ENCODE measurements at places on chromosomes 1 and 21. TPM values are rescaled to one million over a fixed set of nuclear protein-coding genes. Genes with fewer than 3 reads are reported as not detected.

Gene OR2M4
- total RNA-seq = not detected

Gene ATP1A4
- total RNA-seq = not detected

Gene DUSP10
- 4.3 TPM for total RNA-seq

Gene OR2L8
- not detected for total RNA-seq

Gene SPRR5
- not detected for total RNA-seq

Gene ADAM15
- total RNA-seq = 79.7 TPM

Gene HPCA
- 1.1 TPM for total RNA-seq

Gene SLC30A10
- total RNA-seq = 11.3 TPM

DNA sequence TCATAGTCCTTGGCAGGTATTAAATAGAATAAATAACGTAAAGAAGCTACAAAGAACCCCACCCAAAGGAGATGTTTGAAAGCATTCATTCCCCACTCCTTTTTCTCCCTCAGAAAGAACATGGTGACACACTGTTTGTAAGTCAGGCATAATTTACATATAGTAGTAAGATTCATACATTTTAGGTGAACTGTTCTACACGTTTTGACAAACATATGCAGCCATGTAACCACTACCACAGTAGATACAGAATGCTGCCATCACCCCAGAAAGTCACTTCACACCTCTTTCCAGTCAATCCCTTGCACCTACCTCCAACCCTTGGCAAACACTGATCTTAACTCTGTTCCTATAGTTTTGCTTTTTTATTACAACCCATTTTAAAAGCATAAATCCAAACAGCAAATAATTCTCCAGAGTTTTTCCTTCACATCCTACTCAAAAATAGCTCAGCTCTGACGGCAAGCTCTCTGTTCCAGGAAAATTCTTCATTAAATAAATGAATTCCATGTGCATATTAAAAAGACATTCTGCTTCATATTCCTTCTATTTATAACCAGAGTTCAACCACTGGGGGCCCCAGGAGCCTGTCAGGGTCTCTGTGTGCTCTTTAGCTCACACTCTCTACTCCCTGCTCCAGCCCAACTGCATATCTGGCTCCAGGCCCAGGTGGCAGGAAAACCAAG is 258.8 kb downstream of the PLPP3 start:
- DNase-seq = no peak

GRCh38 chr1:57882934-57883641 is 459.2 kb upstream of the DAB1 start:
- DNase-seq = no peak

DNA sequence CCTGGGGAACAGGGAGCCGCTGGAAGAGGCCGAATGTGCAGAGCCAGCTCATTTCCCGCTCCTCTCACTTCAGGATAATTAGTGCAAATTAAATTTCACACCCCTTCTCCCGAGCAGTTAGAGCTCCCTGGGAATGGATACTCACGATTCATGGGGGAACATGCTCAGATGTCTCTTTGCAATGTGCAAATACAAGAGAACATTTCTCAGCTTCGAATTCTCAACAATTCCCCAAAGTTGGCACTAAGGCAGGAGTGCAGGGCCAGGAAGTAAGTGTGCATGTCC is 54.9 kb downstream of the CAMK2N1 start:
- no peak for DNase-seq

DNA sequence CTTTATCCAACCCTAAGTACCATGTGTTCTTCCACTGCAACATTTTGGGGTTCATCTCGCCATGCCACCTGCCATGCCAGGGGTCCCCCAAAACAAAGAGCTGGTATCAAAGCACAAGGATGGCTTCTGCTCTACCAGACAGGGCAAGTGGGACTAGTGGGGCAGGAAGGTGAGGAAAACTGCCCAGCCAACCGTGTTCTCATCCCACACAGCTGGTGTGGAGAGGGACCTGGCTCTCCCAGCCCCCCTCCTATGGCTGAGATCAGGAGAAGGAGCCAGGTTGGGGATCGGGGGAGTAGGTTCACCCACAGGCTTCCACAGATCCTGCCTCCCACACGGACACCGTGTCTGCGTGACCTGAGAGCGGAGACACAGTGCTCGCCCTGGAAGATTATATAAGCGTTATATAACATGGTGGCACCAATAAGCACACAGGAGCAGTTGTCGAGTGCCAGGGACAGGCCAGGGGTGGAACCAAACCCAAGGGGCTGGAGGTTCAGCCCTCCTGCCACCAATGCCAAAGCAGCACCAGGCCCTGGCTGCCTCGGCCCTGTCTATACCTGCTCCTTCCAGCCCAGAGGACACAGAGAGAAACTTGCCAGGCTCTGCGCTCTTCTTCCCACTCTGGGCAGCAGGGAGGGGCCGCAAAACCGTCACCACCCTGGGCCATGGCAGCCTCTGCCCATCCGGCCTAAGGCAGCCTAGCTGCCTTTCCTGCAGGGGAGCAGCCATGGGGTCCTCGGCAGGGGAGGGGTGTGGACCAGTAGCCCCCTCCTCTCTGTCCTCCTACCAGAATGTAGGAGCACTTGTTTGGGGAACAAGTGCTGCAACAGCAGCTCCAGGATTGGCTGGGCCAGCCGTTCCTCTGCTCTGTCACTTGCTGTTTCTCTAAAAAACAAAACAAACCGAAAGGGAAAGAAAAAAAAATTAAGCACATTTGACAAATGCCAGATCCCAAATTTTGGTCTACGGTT is 43.5 kb downstream of the CD34 start:
- no peak for DNase-seq

DNA sequence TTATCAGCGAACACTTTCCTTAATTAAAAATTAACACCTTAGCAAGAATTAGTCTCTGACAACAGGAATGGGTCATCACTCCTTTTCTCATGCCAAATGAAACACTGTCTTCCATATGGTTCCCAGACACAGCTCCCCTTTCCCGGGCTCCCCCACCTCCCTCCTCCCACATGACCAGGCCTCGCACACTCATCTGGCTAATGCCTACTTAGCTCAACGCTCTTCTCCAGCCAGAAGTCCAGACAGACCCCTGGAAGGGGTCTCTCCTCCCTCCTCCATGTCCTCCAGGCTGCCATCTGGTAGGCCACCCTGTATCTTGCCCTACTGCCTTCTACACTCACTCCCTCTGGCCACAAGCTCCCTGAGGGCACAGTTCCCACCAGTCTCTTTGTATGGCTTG is 39.9 kb downstream of the KCNC4 start:
- no peak for DNase-seq

GRCh38 chr1:151988405-151988923 is 5.2 kb downstream of the S100A10 start:
- DNase-seq = no peak

DNA sequence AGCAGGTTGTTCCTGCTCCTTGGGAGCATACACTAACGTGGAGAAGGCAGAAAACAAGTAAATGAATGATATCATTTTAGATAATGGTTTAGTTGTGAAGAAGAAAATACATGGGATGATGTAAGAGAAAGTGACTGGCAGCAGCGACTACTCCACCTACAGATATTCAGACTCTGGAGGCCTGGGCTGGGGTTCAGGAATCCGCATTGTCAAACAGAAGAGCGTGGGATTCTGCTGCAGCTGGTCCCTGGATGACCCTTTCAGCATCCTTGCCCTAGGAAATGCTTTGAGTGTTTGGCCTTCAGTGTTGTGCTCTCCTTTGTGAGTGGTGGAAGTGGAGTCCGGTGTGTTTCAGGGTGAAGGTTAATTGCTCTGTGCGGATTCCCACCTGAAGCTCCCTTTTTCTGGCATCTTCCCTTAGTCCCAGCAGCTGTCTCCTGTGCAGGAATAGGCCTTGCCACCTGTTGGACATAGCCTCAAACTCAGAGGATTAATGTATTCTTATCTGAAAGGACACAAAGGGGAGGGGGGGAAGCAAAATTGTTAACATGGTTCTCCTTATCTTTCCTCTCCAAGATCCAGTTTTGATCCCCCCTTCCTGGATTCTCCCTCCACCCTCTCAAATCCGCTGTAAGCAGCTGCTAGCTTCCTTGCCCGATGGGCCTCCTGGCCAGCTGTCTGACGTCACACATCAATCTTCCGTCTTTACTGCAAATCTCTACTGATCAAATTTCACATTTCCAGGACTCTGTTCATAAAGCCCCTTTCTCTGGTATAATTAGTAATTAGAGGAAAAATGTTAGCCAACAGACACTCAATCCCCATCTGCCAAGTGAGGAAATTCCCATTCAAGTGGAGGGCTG is 68.3 kb upstream of the SPAG17 start:
- no peak for DNase-seq

GRCh38 chr1:9859281-9860014 is 35.7 kb upstream of the CLSTN1 start:
- no peak for DNase-seq

DNA sequence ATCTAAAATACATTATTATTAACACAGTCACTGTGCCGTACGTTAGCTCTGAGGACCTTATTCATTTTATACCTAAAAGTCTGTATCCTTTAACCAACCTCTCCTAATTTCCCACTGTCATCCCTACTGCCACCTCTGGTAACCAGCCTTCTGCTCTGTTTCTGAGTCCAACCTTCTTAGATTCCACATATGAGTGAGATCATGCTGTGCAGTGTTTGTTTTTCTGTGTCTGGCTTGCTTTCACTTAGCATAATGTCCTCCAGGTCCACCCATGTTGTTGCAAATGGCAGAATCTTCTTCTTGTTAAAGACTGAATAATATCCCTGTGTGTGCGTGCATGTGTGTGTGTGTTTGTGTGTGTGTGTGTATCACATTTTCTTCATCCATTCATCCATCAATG is 64.2 kb downstream of the ETS2 start:
- no peak for DNase-seq

- no peak for DNase-seq
These were observed 12.3 kb downstream of the HUNK start for GRCh38 chr21:31885146-31885545.

GRCh38 chr1:24071941-24072340 is 40.0 kb downstream of the MYOM3 start:
- no peak for DNase-seq

DNA sequence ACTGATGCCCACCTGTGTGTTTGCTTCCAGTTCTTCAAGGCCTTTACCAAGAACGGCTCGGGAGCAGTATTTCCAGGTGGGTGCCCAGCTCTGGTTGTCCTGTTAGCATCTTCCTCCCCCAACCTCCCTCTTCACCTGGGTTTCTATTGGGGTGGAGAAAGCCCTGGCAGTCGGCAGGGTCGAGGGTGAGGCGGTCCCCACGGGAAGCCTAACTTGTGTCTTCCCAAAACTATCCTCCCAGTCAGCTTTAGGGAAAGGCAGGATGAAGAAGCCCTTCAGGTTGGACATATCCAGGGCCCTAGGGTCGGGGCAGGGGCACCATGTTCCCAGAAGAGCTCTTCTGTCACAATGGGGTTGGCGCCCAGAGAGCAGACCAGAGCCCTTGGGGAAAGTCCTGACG is 20.6 kb downstream of the QSOX1 start:
- DNase-seq = no peak

DNA sequence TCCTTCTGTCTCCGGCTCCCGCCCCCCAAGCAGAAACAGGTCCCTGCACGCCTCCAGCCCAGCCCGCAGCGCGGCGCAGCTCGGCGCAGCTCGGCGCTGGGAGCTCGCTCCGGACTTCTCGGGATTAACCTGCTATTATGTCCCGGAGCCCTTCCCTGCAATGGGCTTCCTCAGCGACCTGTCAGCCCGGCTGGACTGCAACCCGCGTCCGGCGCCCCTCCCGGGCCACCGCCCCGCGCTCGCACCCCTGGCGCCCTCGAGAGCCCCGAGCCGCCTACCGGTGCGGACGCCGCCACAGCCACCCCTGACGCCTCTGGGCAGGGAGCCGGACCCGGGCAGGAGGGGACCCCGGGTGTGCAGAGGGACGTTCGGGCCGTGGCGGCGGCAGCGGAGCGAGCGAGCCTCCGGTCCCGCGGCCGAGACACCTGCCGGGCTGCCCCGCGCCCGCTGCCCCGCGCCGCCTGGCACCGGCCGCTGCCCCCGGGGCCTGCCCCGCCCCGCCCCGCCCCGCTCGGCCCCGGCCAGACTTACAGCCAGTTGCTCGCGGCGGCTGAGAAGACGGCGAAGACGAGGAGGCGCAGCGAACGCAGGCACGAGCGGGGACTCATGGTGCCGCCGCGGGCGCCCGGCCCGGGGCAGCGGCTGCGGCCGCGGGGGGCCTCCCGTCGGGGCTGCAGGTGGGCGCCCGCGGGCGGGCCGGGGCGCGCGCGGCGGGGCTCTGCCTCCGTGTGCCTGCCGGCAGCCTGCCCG is 407 bp downstream of the WNT4 start:
- DNase-seq = no peak

DNA sequence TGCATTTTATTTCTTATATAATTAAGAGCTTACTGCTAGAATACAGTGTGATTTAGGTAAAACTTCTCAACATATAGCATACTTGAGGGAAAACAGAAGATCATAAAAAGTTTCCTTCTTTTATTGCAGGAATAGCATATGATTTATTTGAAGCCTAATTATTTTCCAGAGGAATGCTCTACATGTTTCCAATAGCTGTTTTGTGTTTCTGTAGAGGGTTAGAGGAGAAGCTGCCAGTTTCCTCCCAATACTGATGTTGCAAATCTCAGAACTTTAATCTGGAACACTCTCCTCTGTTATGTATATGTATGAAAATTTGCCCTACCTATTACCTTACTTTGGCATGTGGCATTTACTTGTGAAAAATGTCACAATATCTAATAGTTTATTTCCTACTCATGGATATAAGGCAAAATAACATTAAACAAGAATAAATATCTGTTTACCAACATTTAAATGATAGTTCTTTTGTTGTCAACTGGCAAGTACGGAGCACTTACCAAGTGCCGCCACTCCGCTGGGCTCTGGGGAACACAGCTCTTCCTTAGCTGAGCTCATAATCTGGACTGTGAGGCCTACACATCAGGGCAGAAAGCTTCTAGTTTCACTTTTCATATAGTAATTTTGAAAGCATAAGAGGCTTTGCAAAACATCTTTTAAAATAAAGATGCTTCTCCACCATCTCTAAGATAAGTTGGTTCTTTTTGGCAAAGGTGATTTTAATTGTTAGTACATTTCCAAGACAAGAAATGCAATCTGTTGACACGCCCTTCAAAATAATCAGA is 239.8 kb upstream of the C1orf105 start:
- DNase-seq = peak; percentile 63

DNA sequence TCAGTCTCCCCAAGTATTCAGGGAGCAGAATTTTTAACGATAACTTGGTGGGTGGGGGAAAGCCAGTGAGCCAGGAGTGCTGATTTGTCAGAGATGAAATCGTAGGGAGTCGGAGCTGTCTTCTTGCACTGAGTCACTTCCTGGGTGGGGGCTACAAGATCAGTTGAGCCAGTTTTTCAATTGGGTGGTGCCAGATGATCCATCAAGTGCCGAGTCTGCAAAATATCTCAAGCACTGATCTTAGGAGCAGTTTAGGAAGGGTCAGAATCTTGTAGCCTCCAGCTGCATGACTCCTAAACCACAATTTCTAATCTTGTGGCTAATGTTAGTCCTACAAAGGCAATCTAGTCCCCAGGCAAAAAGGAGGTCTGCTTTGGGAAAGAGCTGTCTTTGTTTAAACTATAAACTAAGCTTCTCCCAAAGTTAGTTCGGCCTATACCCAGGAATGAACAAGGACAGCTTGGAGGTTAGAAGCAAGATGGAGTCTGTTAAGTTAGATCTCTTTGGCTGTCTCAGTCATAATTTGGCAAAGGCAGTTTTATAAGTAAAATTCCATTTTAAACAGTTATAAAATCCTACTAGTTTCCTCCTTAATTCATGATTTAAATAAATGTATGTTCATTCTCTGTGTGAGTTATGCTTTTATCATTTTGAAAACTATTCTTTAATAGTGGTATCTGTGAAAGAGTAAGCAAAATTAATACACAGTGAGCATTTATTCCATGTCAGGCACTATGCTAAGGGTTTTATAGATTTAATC is 51.7 kb downstream of the SLC16A1 start:
- DNase-seq = no peak

GRCh38 chr1:243253211-243253925 is 1.7 kb downstream of the CEP170 start:
- no peak for DNase-seq
